ENCODE measurements at places on chromosomes 1 and 21.
A peak's percentile ranks its signal among the peaks of the same experiment; 100 is the strongest.

DNA sequence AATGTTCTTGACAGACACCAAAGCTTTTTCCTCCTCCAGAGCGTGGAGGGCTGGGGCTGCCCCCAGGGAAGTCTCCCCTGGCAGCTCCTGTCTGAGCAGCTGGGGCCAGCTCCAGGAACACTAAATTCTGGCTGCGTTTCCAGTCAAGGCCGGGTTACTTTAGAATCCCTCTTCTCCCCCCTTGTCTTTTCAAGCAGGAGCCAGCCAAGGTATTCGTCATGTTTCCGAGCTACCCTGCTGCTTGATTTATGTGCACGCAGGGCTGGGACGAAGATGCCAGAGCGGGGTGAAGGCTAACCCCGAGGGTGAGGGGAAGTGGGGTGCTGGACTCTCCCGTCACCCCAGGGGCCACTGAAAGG is 68.1 kb upstream of the ANGPTL1 start:
- DNase-seq, result no peak

- DNase-seq, result peak; percentile 58
Measured at GRCh38 chr1:29849038-29849750, 612.9 kb downstream of the PTPRU start.

GRCh38 chr1:176989023-176989422 is 175.5 kb downstream of the ASTN1 start:
- no peak for DNase-seq

DNA sequence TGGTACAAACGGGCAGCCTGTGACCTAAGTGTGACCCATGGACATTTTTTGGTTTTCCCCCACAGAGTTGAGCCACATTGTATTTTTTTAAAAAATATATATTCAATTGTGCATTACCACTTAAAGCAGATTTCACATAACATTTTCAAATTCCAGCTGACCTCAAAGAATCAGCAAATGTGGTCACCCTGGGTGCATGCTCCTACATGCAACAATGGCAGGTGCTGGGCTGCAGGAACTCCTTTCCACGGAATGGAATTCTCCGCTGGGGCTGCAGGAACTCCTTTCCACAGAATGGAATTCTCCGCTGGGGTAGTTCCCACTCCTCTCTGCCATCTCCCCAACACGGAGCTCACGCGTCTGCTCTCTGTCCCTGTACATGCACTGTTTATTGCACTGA is 68.7 kb downstream of the MAP10 start:
- DNase-seq, result no peak

DNA sequence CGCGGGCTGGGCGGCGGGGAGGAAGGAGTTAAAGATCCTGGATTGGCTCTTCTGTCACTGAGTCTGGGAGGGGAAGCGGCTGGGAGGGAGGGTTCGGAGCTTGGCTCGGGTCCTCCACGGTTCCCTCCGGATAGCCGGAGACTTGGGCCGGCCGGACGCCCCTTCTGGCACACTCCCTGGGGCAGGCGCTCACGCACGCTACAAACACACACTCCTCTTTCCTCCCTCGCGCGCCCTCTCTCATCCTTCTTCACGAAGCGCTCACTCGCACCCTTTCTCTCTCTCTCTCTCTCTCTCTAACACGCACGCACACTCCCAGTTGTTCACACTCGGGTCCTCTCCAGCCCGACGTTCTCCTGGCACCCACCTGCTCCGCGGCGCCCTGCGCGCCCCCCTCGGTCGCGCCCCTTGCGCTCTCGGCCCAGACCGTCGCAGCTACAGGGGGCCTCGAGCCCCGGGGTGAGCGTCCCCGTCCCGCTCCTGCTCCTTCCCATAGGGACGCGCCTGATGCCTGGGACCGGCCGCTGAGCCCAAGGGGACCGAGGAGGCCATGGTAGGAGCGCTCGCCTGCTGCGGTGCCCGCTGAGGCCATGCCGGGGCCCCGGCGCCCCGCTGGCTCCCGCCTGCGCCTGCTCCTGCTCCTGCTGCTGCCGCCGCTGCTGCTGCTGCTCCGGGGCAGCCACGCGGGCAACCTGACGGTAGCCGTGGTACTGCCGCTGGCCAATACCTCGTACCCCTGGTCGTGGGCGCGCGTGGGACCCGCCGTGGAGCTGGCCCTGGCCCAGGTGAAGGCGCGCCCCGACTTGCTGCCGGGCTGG is at the start of gene NPR1:
Gene NPR1 (plus strand): TSS at position 170 of the 818 bp plus-strand sequence. CDS start 421 bp downstream, at position 591.
- DNase-seq, result peak; percentile 33

DNA sequence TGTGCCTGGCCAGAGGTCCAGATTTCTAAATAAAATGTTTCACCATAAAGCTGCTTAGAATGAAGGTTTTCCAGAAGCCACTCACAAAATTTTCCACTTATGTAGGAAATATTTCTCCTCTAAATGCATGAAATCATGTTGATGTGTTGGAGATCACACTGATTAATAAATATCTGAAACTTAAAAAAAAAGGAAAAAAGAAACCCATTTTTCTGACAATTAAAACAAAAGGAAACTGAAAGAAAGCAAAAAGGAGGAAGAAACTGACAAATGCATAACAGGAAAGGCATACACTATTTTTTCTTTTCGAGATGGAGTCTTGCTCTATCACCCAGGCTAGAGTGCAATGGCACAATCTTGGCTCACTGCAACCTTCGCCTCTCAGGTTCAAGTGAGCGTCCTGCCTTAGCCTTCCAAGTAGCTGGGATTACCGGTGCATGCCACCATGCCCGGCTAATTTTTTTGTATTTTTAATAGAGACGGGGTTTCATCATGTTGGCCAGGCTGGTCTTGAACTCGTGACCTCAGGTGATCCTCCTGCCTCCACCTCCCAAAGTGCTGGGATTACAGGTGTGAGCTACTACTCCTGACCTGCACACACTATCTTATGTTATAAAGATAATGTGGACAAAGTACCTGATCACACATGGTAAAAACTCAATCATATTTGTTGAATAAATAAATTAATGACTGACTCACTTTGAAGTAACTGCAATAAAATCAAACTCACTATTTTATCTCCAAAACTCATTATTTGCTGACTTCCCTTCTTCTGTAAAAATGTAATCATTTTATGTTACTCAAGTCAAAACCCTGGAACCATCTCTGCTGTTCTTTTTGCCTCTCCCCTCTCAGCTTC is 149.8 kb upstream of the NR5A2 start:
- no peak for DNase-seq

GRCh38 chr1:206935491-206936067 is 10.7 kb downstream of the PIGR start:
- DNase-seq, result peak; percentile 21

DNA sequence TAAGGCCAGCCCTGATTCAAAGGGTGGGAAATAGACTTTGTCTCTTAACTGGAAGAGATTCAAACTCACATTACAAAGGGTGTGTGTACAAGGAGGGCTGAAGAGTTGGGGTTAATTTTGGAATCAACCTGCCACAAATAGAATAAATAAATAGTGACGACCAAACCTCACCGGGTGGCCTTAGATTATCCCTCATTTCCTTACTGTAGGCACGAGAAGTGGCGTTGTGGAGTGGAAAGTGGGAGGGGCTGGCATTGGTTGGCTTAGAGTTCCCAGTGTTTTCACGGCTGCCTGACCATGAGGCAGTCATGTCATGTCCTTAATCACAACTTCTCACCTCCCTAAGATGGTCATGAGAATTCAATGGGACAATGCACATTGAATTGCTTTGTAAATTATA is 21.3 kb upstream of the RUNX1 start:
- peak; percentile 81 for DNase-seq

GRCh38 chr1:11216074-11216473 is 26.9 kb downstream of the ANGPTL7 start:
- no peak for DNase-seq

DNA sequence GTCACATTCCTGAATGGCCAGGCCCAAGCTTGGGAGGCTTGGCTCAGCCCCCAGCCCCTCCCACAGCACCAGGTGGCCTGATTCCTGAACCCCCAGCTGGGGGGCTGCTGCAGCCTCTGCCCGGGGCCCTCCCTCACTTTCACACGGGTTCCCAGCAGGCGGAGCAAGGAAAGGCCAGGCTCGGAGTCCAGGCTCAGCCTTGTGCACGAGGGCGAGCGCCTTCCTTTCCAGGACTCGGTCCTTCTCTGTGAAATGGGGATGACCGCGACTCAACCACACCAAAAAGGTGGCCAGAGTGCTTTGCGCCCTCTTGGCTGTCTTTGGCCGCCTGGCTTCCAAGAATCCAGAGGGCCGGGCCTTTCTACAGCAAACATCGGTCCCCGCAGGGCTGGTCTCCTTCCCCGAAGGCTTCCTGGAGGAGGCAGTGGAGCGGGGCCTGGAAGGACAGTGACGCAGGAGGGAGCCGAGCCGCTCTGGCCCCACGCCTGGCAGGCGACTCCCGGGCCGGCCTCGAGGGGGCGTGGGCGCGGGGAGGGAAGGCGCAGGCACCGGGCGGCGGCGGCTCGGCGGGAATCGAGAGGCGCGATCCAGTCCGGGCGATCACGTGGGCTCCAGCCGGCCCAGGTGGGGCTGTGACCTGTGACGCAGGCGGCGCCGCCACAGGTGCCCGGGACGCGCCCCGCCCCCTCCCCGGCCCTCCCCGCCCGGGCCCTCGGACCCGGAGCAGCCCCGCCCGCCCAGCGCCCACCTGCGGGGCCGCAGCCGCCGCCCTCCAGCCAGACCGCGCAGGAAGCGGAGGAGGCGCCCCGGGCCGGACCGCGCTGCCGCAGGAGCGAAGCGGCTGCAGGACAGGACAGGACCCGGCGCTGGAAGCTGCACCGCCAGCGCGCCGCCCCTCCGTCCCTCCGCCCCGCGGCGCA is at the start of gene ARHGEF16:
Gene ARHGEF16 (plus strand): TSS at position 775 of the 920 bp plus-strand sequence. CDS start 8,420 bp downstream, outside the sequence.
- peak; percentile 44 for DNase-seq

DNA sequence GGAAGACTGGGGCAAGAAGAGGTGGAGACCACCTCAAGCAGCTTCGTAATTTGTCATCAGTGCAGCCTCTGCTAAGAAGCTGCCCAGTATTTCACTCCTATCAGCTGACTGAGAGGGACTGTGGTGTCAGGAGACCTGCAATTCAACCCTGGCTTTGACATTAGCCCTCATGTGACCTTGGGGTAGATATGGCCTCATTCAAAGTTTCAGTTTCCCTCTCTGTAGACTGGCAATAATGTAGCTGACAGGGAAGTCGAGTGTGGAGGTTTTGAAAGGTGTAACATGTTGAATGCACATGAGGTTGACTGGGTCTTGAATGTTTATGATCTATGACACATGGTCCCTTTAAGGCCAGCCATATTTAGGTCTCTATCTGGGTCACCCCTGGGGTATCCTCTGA is 2.2 kb upstream of the SPRR4 start:
- no peak for DNase-seq

DNA sequence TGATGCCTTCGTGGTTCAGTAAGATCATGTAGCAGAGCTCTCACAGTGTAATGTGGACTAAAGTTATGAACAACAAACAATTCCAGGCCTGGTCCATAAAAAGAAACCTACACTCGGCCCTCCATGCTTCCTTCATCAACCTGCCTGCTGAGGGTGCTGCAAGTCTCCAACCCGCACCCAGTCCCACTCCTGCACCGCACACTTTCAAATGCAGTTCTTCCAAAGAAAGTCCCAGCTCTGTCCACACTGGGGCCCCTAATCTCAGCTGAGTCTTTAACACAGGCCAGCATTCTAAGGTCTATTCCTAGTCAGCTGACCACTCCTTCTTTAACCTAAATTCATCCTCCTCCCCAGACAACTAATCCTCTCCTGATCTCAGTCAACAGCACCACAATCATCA is 71.5 kb upstream of the NR5A2 start:
- DNase-seq, result no peak

GRCh38 chr1:226454349-226454748 is 46.5 kb upstream of the PARP1 start:
- DNase-seq, result no peak

GRCh38 chr1:23420778-23421177 is 3.8 kb downstream of the TCEA3 start:
- no peak for DNase-seq

- no peak for DNase-seq
Measured at GRCh38 chr1:188281921-188282320, 1453.2 kb downstream of the PLA2G4A start.

GRCh38 chr1:147417024-147417423 is 124.3 kb upstream of the BCL9 start:
- no peak for DNase-seq

DNA sequence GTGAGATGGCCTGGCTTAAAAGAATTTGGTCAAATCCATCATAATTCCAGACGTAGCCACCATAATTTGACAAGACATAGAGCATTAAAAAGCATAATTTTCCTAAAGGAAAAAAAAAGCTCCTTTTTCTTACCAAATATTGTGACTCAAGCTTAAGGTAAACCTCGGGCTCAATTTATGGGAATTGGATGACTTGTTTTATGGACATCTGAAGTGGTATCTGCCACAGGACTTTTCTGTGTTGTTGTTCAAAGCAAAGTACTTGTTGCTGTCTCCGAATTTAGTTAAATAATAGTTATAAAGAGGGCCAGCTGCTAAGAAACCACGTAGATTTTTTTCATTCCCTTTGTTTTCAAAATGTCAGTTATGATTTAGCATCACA is 1.1 kb downstream of the MPZL1 start:
- peak; percentile 11 for DNase-seq

DNA sequence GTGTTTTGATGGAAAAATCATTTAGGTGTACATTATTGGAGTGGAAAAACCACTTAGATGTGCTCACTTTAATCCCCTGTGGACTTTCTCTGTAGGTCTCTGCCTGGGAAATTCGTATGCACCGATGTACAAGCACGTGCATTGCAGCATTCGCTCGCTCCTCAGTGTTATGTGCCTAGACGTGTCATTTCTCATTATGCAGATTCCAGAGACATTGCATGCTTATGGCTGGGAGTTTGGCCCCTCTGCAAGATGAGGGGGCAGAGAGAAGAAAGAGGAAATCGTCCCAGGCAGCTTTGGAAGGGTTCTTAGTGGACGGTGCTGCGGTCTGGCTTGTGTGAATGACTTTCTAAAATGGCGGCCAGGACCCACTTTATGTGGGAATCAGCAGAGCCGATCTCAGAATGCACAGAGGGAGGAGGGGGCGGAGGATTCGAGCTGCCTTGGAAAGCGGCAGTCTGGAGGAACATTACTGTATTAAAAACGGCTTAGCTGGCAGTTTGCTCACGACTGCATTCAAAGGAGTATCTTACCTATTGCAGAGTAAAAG is 2.3 kb downstream of the SPEN start:
- DNase-seq, result peak; percentile 70

DNA sequence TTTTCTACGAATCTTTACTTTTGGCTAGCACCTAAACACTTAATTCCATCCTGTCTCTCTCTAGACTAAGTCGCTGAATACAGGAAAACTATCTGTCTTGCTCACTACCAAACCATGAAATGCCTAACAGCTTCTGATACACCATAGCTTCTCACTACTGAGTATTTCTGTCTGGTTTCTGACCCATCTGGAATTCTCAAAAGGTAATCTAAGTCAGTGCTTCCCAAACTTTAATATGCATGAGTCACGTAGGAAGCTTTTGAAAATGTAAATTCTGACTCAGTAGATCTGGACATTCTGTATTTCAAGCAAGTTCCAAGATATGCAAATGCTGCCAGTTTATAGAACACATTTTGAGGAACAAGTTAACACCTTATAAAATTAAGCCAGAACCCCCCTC is 9.2 kb upstream of the OVGP1 start:
- DNase-seq, result no peak

DNA sequence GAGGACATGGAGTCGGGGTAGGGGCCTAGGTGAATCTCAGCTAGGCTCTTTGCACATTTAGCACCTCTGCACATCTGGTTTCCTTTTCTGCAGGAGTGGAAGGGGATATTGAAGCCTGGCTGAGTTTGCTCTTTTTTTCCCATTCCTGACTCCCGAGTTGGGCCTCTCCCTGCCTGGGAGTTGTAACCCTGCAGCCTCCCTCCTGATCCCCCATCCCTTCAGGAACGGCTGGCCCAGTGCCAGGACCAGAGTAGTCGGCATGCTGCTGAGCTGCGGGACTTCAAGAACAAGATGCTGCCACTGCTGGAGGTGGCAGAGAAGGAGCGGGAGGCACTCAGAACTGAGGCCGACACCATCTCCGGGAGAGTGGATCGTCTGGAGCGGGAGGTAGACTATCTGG is 836 bp downstream of the OLFML3 start:
- DNase-seq, result peak; percentile 24
